ENCODE measurements at places on chromosomes 3 and 15.

- no peak for DNase-seq
Observed at GRCh38 chr15:72369964-72370363, 5.8 kb downstream of the HEXA start.

GRCh38 chr3:32374788-32375595 is 16.7 kb upstream of the CMTM7 start:
- peak; percentile 49 for DNase-seq

DNA sequence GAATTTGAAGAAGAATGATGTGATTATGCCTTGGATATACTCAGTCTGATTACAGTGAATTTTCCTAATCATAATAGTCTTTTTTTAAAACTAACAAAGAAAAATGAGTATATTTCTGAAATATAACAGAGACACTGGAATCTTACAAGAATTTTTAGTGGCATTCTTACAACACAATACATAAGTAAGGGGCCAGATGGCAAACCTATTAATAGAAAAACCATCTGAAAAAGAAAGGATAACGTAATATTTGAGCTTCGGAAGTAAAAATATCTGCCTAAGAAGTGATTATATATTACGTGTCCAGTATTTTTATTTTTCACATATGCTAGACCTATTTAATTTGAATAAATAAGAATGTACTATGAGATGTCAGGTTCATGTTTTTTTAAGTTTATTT is 452.8 kb downstream of the NAALADL2 start:
- no peak for DNase-seq

- no peak for DNase-seq
Observed at GRCh38 chr3:99509224-99509623, 129.2 kb upstream of the COL8A1 start.

GRCh38 chr15:31464216-31465082 is 137.8 kb downstream of the KLF13 start:
- DNase-seq = no peak

DNA sequence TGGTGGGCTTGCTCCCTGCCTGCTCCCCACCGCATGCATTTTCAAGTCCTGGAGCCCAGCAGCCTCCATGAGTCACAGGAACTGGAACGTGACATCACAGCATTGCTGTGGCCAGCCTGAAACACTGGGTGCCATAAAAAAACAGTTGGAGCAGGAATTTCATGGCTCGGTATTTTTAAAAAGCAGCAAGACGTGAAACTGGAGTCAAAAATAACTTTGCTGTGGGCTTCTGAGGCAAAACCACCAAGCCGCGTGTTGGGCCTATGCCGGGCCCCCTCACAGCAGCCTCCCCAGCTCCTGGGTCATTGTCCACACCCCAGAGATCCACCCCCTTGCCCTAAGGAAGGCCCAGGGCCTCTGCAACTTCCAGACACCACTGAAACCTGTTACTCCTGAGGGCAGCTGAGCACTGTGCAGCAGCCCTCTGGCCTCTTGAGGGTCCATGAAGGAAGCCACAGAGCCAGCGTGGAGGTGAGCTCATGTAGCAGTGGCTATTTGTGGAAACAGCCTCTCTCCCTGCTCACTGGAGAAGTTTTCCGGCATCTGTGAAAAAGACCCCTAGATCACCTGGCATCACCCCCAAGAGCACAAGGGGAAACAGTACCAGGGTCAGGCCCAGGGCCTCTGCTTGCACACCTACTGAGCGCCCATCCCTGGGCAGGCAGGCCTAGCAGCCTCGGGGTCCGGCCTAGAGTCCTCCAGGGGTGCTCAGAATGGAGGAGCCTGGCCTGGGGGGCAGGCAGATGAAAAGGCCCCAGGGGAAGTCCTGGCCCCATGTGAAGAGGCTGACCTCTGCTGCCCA is 34.0 kb upstream of the DUSP7 start:
- DNase-seq = no peak

DNA sequence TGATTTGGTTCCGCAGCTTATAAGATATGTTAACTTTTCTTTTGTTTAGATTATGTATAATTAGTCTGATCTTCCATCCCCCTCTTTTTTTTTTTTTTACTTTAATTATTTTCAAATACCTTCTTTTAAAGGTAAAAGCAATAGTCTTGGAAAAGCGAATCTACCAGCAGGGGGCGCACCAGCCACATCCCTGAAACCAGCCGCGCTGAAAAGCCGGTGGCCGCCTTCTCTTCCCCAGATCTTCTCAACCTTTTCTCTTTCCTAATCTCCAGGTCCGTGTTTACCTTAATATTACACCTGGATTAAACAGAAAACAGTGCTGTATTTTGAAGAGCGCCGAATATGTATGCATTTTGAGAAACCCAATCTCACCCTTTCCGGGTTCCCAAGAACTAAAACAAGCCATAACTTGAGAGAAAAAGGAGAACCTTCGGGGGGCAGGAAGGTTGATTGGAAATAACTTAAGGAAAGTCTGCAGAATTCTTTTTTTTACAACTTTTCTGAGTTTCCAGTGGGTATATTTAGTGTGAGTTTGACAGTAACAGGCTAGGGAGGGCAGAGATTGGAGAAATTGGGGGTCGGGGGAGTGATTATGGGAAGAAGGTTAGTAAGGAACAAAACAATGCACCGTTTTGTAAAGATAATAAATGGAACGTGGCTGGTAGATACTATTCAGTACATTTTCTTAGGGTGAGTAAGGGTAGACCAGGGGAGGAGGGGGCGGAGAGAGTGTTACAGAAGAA is 2.0 kb upstream of the SOX2 start:
- no peak for DNase-seq

Data from activated CD4-positive, CD25-positive, alpha-beta regulatory T cell (primary cell).